NCI-H1105 (cell line): ENCODE measurements at places on chromosomes 12 and 14.

DNA sequence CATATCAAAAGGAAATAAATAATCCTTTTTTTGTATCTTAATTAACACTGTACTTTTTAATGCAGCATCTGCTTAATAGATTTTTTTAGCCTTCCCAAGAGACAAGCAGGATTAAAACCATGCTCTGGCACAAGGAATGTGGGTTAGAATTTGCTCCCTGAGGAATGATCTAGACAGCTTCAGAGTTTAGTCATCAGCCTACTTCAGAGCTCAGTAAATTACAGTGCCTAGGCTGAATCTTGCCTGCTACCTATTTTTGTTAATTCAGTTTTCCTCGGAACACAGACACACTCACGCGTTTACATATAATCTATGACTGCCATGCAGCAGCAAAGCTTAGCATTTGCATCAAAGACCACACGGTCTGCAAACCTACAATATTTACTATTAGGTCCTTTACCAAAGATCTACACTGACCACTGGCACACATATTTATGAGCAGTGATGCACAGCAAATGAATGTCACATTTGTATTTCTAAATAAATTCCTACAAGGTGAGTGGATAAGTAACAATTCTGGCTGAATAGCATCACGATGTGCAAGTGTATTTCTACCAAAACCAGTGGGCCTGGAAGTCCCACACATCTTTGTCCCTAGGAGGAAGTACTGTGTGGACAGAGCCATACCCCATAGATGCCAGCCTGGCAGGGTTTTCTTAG, 309.8 kb upstream of the TMEM132C start:
- DNase-seq = no peak

GRCh38 chr14:100724536-100724935, 2.2 kb upstream of the DLK1 start:
- DNase-seq = no peak

- DNase-seq = no peak
Observed at GRCh38 chr14:104794631-104794992, 936 bp downstream of the AKT1 start.

DNA sequence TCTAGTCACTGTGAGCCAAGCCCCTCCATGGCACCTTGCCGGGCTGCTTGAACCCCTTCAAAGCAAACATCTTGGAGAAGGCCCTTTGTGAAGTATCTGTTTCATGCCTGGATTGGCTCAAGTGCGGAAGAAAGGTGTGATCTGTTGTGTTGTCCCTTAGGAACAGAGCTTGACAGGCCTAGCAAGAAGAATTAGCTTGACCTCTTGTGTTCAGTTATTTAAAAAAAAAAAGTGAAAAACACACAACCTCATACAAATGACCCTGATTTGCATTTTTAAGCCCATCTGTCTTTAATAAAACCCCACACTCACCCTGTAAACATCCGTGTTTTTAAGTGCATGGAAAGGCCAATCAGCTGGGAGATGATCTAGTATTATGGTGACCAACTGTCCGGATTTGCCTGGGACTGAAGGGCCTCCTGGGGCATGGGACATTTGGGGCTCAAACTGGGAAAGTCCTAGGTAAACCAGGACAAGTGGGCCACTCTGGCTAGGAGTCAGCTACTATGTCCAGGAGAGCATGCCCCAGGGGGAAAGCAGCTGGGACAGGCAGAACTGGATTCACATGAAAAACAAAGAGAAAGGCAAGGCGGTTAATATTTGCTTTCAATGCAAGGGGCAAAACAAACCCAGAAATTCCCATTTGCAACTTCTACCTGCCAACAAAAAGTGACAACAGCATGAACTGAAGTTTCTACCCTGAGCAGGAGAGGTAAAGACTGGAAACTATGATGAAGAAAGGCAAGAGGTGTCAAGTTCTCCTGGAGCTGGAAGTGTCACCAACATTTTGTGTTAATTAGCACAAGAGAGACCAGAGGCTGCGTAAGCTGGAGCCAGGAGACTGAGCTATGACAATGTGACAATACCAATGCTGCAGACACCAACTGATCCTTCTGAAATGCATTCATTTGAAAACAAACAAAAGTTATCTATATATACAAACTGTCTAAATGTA, 78.6 kb downstream of the CLMN start:
- no peak for DNase-seq

DNA sequence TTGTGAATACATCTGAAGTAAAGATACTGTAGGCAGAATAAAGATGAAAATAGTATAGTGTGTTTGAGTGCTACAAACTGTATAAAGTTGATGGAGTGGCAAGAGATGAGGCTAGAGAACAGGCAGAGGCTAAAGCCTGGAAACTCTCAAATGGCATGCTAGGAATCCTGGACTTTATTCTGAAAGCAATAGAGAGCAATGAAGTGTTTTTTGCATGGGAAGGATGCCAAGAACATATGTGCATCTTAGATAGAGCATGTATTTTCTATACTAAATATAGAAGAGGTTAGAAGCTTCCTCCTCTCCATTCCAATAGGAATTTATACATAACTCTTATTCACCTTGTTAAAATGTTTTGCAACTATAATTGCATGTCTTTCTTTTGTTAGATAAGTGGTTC, 86.3 kb upstream of the TMTC2 start:
- no peak for DNase-seq

- DNase-seq = no peak
Observed at GRCh38 chr12:117318591-117318990, 42.8 kb downstream of the NOS1 start.

GRCh38 chr12:72679147-72679757, 407.1 kb downstream of the TRHDE start:
- DNase-seq = no peak

GRCh38 chr12:93025145-93026103, 96.3 kb upstream of the EEA1 start:
- peak; percentile 13 for DNase-seq

- no peak for DNase-seq
Observed at GRCh38 chr14:71322655-71323250, 415.5 kb downstream of the PCNX1 start.

GRCh38 chr12:87378526-87378925, 650.7 kb downstream of the C12orf50 start:
- DNase-seq = no peak

- DNase-seq = no peak
Observed at GRCh38 chr12:103517161-103517560, 21.4 kb upstream of the C12orf42 start.

DNA sequence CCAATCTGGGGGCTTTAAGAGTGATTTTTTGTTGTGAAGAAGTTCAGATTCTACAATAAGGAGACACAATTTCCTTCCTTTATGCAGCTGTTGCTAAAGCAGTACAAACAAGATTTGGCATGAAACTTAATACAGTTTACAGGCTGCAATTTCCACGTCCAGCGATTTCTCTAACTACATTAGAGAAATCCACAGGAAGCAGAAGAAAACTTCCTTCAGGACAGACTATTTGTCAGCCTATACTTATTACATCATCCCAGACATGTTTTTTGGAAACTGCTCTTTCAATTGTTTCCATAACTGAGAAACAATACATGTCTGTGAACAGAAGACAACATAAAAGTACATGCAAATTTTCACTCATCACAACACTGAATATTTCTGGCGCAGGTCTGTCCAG, 204.3 kb downstream of the TTC7B start:
- no peak for DNase-seq

GRCh38 chr12:112710414-112710813, 81.1 kb upstream of the RPH3A start:
- no peak for DNase-seq

GRCh38 chr12:41932470-41932991, 212.1 kb downstream of the GXYLT1 start:
- DNase-seq = peak; percentile 98

DNA sequence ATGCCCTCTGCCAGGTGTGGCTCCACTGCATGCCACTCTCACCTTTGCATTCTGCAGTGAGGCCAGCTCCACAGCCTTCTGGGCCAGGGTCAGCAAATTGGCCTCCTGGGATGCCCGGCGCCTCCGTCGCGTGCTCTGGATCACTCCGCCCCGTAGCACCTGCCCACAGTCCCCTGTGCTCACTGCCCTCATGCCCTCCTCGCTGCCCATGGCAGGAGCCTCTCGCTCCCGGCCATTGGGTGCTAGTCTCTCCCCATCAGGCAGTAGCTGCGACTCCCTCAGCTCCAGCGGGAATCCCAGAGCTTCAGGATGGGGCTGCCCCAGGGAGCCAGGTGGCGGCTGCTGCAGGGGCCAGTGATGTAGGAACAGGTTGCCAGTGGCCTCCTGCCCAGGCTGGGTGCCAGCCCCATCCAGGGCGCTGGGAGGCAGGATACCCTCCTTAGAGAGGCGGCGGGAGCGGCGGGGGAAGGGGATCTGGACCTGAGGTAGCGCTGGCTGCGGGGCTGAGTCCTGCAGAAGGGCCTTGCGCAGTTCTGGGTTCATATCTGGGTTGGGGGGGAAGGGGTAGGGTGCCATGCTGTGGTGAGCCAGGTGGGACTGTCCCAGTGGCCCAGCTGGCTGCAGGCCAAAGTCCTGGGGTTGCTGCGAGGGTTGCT, 24.5 kb upstream of the PNMA1 start:
- no peak for DNase-seq

DNA sequence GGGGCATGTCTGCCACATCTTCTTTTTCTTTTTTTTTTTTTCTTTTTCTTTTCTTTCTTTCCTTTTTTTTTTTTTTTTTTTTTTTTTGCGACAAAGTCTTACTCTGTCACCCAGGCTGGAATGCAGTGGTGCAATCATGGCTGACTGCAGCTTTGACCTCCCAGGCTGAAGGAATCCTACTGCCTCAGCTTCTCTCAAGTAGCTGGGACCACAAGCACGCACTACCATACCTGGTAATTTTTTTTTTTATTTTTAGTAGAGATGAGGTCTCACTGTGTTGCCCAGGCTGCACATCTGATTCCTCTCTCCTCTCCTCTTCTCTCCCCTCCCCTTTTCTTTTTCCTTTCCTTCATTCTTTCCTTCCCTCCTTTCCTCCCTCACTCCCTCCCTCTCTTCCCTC, 18.5 kb downstream of the SLC15A5 start:
- no peak for DNase-seq

- DNase-seq = no peak
Observed at GRCh38 chr14:65195042-65195719, 92.9 kb upstream of the MAX start.

DNA sequence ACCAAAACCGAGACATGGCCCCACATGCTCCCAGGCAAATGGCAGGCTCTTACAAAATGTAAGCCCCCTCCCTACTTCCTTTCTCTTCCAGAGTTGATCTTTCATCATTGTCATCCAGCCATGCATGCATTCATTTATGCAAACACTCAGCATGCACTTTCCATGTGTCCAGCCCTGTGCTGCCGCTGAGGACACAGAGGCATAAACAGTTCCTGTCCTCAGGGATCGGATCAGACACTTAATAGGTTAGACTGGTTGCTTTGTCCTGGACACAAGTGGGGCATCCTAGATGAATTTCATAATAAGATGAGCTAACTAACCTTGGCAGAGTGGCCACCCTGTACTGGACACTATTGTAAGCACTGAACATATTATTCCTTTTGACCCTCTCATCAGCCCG, 23.1 kb downstream of the PRIMA1 start:
- DNase-seq = no peak

- DNase-seq = peak; percentile 6
Observed at GRCh38 chr12:129145381-129145780, 292.1 kb downstream of the GLT1D1 start.

DNA sequence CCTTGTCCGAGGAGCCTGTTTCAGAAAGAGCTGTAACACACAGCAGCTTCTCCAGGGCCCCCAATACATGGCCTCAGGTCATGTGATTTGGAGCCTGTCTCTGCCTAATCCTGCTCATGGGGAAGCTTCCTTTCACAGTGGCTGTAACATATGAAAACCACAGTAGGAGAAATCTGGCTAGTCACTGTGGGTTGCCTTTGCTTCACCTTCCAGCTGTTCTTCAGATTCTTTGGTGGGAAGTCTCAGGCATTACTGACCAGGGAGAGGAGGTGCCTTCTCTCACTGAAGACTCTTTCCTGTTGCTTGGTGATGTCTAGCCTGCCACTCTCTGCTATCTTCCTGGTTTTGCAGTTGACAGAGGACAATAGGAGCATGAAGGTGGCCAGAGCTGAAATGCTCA, 350.6 kb downstream of the DPF3 start:
- no peak for DNase-seq

GRCh38 chr14:23171222-23171975, 12.1 kb downstream of the SLC7A8 start:
- DNase-seq = no peak

DNA sequence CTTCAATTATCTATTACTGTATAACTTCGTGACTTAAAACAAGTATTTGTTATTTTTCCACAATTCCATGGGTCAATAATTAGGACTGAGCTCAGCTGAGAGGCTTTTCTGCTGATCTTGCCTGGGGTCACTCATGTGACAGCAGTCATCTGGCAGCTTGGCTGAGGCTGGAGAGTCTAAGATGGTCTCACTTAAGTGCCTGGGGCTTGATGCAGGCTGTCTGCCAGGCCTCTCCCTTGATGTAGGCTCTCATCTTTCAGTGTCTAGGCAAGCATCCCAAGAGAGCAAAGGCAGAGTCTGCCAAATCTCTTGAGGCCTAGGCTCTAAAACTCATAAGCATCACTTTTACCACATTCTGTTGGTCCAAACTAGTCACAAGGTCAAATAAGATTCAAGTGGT, 93.2 kb downstream of the NKX2-1 start:
- DNase-seq = no peak

GRCh38 chr12:114848666-114849065, 164.7 kb upstream of the TBX3 start:
- no peak for DNase-seq

- peak; percentile 29 for DNase-seq
Observed at GRCh38 chr14:76917158-76917596, 91.0 kb downstream of the LRRC74A start.

- DNase-seq = no peak
Observed at GRCh38 chr12:50032854-50033581, 7.7 kb upstream of the RACGAP1 start.

- DNase-seq = no peak
Observed at GRCh38 chr12:97184127-97184773, 277.2 kb downstream of the NEDD1 start.

DNA sequence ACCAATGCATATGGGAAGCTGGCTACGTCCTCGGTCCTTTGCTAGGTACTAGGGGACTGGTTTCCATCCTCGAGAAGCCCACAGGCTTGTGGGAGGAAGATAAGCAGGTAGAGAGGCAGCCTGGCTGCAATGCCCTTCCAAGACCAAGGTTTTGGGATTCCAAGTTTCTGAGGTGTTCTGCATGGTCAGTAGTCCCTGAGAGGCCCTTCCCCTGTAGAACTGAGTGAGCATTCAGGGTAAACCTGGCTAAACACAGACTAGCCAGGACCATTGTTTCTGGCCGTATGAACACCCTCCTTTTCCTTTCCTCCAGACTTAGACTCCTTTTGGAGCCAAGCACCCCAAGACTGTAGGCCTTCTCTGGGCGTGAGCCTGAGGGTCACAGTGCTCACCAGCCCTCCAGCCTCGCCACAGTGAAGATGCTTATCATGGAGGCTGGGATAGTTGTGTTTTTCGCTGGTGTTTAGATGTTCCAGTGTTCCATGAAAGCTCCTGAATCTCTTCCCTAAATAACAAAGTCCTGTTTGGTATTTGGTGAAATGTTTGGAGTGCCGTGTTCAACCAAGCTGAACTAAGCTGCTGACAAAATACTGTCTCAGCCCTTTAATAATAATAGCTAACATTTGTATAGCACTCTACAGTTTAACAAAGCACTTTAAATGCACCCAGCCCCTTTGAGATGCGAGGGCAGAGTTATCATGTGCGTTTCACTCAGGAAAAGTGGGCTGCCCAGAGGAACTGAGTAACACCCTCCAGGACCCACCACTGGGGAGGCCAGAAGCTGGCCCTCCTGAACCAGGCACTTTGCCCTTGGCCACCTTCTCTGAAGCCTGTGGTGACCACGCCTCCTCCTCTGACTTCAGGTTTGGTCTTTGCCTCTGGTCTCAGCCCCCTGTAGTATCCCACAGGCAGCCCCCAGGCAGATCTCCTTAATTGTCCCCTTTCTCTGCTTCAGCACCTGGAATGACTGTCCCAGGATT, 284.5 kb downstream of the CACNA1C start:
- DNase-seq = no peak
